ENCODE measurements at places on chromosomes 1 and 21. TPM values are rescaled to one million over a fixed set of nuclear protein-coding genes. Genes with fewer than 3 reads are reported as not detected.

DNA sequence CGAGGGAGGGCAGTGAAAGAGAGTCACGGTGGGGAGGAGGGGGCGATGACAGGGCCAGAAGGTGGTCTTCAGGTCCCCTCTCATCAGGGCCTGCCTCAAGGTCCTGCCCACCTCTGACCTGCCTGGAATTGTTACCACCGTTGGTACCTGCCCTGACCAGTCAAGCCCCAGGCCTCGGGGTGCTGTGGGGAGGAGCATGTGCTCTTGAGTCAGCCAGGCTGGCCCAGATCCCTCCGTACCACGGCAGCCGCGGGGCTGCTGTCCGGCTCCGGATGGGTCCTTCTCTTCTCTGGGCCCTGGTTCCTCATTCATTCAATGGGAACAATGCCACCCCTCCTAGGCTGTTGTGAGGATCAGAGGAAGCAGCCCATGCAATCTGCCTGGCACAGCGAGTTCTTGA lies 22.0 kb downstream of the SERINC2 start:
- no peak for DNase-seq

DNA sequence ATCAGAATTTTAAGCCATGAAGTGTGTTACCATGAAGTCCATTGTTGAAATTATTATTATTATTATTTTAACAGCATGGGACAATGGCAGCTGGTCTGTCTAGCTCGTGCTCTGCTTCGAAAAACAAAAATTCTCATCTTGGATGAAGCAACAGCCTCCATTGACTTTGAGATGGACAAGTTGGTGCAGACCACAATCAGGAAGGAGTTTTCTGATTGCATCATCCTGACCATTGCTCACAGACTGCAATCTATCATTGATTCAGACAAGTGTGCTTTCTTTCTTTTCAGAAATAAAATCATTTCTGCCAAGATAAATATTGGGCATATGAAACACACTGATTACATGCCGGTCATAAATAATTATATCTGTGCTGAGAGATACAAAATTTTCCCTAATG lies 21.0 kb downstream of the HSPA13 start:
- no peak for DNase-seq

DNA sequence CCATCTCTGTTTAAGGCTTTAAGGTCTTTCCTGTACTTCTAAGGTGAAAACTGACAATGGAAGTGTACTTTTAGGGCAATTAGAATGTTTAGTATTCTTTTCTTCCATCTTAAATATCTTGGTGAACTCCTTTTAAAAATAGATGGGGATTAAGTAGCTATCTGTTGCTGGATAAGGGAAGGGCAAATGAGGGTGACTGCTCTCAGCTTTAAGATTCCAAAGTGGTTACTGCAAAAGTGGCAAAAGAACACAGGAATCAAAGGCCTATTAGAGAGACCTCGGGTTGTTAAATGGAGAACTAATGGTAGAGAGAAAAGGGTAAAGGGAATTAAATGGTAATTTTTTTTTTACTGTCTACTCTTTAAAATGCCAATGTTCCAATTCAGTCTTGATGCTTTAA lies 774.1 kb upstream of the B3GALT2 start:
- no peak for DNase-seq

ASCL5 gene
- total RNA-seq = not detected

ANGPTL1 gene
- 5.7 TPM for total RNA-seq

UMODL1 gene
- total RNA-seq = 0.37 TPM

GRCh38 chr1:31583995-31584868 lies 7.9 kb downstream of the TINAGL1 start:
- peak; percentile 72 for DNase-seq

- peak; percentile 61 for DNase-seq
Observed at GRCh38 chr1:55720261-55720660, 505.1 kb upstream of the USP24 start.

DNA sequence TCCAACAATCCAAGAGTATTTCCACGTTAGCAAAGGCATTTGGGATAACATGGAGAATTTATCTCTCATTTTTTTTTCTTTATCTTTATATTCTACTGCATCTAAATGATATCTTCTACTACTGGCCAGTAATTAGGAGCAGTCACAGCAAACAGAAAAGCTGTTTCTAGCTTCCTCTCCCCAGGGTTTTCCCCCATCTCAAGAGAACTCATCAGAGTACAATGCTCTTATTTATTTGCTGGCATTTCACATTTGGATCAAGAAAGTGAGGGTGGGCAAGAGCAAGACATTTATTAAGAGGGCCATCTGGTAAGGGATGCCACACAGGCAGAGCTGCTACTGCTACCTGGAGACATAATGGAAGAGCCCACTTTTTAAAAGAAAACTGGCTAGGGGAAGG lies 368.2 kb downstream of the USH2A start:
- DNase-seq = no peak

LIN28A gene
- total RNA-seq = not detected

DNA sequence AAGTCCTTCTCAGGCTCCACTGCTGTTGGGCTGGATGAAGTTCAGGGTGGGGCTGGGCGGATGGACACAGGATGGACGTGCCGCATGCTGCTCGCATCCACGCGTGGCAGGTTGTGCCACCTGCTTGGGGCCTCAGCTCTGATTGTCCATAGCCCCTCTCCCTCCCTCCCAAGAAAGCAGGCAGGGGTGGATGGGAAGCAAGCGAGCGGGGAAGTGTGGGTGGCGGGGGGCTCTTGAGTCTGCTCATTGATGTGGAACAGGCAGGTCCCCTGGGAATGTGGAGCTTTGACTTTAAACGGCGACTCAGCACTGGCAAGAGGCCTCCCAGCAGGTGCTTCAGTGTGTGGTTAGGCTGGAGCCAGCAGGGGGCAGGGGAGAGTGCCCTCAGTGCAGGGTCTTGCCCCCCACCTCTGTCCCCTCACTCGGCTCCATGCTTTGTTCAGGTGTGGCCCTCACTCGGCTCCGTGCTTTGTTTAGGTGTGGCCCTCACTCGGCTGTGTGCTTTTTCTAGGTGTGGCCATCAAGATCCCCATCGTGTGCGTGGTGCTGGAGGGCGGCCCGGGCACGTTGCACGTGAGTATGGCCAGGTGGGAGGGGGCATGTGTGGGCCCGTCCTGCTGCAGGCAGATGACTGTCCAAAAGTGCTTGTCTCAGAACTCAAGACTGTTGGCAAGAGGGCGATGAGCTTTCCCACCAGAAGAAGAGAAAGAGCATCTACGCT lies 23.9 kb downstream of the TRPM2 start:
- no peak for DNase-seq

- no peak for DNase-seq
Observed at GRCh38 chr1:2466270-2466665, 9.8 kb upstream of the PLCH2 start.

DNA sequence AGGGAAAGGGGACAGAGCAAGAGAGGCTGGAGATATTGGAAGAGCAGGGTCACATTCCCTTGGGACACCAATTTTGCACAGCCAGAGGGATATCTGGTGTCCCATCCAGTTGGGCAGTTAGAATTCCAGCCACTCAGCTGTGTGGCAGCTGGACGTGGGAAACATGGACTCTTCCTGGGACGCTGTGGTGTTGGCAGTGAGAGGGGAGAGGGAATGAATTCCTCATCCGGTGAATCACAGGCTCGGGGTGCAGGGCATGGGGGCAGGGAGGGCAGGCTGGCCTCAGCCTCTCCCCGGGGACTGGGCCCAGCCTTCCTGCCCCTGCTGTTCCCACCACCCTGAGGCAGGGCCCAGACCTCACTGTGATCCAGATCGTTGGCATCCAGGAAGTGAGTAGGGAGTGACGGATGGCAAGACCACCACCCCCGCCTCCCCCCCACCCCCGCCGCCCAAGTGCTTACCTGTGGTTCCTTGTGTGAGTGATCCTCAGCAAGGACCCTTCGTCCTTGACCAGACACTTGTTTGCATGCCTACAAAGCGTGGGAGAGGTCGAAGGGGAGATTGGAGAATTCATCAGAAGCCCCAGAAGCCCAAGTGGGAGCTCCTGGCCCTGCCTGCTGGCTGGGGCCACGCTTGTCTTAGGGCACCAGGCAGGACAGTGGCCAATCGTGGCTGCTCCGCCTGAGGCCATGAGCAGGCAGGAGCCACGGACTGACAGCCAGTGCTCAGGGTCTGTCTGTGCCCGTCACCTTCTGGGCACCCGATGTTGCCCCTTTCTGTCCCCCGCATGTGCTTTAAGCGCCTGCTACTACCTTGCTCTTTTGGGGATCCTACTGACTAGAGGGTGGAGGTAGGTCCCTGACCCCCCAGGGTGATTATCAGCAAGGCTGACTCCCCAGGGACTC lies 8.7 kb downstream of the WNT3A start:
- no peak for DNase-seq

DNA sequence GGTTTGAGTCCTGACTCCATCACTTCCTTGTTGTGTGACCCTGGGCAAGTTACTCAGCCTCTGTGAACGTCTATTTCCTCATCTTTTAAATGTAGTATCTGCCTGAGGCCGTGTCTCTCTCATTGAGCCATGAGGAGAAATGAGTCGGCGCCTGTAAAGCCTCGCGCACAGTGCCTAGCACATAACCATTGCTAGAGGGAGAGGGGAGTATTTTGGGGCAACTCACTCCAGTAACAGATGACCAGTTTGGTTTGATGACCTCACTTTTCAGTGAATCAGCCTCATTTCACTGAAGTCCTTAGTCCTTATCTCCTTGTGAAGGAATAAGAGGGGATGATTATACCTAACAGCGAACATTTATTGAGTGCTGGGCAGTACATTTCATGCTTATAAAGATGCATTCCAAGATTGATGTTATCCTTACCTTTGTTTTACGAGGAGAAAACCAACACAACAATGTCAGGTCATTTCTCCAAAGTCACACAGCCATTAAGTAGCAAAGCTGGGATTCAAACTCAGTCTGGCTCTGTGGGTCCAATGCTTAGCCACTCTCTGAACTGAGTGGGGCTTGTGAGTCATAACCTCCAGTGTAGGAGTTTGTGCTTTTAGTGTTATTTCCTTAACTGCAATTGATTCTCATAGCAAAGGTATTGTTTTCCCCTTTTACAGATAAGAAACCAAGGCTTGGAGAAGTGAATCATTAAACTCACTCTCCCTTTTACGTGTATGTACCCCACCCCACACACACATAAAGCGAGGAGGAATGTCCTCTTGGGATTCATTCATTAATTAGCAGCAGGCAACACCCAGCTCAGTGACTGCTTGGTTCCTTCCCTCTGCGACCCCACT lies 25.9 kb downstream of the KCNC4 start:
- no peak for DNase-seq

PTCH2 gene
- total RNA-seq = 0.48 TPM

DNA sequence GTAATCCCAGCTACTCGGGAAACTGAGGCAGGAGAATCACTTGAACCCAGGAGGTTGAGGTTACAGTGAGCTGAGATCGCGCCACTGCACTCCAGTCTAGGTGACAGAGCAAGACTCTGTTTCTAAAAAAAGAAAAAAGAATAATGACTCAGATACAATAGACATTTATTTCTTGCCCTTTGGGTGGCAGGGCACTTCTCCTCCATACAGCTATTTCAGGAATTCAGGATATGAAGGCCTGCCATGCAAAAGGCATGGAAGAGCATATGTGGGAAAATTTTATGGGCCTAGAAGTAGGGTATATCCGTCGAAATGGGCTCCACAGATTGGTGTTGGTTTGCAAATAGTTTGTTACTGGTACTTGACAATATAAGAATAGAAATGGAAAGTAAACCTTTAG lies 20.2 kb upstream of the POGZ start:
- DNase-seq = no peak

- DNase-seq = no peak
Observed at GRCh38 chr1:84390226-84390625, 8.1 kb upstream of the DNASE2B start.

FCRL5 gene
- total RNA-seq = 0.90 TPM

RAB3B gene
- total RNA-seq = 6.0 TPM

ADGRL2 gene
- total RNA-seq = 10.5 TPM
